ENCODE measurements at places on chromosomes 12 and 14. TPM values are rescaled to one million over a fixed set of nuclear protein-coding genes. Genes with fewer than 3 reads are reported as not detected.

DNA sequence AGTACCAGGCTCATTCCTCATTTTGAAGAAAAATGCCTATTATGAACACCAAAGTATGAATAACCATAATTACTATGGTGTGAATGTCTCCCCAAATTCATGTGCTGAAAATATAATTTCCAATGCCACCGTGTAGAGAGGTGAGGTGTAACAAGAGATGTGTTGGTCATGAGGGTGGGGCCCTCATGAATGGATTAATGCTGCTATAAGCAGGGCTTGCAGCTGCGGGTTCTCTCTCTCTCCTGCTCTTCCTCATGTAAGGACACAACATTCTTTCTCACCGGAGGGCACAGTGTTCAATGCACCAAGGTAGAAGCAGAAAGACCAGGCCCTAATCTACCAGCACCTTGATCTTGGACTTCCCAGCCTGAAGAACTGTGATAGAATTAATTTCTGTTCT, 70.0 kb downstream of the TMTC1 start:
- no peak for DNase-seq

DNA sequence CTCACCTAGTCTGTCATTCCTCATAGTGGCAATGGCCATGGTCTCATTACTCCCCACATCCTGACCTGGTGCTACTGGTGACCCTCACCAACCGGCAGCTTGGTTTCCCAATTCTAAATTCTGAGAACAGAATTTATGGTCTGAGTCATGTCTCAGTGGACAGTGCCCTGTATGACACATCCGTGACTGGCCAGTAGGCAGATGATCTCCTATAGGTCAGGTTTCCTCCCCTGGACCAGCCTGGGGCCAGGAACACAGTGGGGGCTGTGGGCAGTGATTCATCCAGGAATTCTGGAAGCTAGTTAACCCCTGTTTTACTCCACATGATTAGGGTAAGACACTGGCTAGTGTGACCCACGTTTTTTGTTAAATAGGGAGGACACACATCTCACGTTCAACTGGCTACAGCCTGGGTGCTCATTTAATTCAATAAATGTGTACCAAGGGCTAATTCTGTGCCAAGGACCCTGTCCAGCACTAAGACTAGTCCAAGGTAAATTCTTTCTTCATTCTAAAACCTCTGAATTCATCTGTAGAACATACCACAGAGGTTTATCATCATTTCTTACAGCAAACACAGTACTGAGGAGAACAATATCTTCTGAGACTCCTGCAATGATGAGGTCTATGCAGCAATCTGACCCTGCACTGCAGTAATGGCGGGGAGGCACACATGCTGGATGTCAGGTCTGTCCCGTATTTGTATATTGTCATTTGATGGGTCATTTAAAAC, 249.6 kb upstream of the TBX3 start:
- no peak for DNase-seq

DNA sequence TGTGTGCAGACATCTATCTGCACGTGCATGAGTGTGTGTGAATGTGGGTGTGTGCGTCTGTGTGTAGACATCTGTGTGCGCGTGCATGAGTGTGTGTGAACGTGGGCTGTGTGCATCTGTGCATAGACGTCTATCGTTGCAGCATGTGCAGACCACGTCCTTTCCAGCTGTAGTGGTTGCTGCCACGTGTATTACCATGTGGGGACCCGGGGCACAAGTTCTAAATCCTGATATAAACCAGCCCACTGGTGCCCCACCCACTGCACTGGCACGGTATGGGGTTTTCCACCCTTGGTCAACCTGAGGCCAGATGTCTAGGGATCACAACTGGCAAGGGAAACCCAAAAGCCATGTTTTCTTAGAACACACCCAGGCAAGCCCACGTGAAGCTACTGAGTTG, 197.0 kb downstream of the ANO2 start:
- no peak for DNase-seq

CREBL2 gene
- 32.5 TPM for polyA plus RNA-seq

GRCh38 chr14:30558675-30559555, at the start of gene G2E3:
G2E3 (plus strand) TSS chr14:30559158; CDS start chr14:30581080, 21,922 bp downstream.
- peak; percentile 87 for DNase-seq

DNAI7 gene
- polyA plus RNA-seq = 5.3 TPM
